ENCODE measurements at places on chromosomes 1 and 21.

- DNase-seq: no peak
These were observed 7.3 kb downstream of the SSU72 start for GRCh38 chr1:1567152-1567875.

DNA sequence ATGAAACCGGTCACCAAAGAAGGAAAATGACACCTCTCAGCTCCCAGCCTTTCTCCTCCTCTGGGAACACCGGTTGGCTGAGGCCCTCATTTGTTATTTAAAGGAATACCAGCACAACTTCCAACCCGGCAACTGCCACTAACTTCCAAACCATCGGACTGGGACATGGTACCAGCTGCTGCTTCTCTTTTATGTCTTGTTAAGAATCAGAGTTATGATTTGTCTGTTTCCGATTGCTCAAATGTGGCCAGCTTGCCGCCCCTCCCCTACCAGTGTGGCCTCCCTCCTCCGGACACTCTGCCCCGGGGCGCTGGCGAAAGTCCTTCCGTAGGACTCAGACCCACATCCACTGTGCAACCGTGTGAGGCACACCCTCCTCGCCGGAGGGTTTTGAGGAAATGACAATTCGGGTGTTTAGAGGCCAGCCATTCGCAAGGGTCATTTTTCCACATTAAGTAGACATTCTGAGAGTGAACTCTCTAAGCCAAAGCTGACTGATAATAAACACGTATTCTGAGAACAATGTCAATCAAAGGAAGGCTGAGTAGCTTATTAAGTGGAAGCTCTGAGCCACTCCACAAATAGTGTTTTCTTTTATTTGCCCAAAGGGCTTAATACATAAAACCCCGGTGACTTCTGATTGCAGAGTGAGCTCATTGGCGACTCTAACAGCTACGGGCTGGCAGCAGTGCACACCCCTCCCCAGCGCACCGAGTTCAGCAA lies 5.5 kb downstream of the RIPK4 start:
- no peak for DNase-seq

- DNase-seq: no peak
These were observed 55.0 kb upstream of the ZNF644 start for GRCh38 chr1:91076834-91077233.

DNA sequence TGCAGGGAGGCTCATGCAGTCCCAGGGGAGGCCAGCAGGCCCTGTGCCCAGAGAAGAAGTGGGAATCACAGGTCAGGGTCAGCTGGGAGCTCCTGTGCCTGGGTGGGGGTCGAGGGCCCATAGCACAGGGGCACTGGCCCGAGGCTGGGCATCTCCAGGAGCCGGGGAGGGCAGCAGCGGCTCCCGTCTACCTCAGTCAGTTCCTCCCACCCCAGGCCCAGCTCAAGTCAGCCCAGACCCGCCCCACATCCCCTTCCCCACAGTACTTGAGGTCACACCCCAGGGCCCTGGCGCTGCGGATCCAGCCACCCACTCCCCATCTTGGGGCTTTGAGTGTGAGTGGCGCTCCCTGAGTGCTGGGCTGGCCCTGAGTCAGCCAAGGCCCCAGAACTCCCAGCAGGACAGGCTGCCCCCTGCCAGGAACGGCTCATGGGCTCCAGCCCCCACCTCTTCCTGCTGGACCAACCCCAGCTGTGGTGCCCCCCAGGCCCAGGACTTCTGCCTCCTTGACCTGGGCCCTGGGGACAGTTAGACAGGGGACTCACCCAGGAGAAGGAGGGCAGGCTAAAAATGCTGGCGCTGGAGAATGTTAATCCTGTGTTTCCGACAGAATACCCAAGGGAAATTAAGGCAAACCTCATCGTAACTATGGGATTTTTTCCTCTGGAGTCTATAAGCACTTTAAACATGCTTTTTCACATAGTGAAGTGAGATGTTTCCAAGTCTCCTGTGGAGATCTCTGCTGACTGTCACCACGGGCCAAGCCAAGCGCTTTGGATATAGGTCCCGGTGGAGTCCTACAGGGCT lies 68.8 kb upstream of the COL6A1 start:
- DNase-seq: no peak

GRCh38 chr1:101728029-101728428 lies 268.7 kb downstream of the OLFM3 start:
- DNase-seq: no peak

GRCh38 chr1:178973652-178974101 lies 52.0 kb upstream of the FAM20B start:
- no peak for DNase-seq

DNA sequence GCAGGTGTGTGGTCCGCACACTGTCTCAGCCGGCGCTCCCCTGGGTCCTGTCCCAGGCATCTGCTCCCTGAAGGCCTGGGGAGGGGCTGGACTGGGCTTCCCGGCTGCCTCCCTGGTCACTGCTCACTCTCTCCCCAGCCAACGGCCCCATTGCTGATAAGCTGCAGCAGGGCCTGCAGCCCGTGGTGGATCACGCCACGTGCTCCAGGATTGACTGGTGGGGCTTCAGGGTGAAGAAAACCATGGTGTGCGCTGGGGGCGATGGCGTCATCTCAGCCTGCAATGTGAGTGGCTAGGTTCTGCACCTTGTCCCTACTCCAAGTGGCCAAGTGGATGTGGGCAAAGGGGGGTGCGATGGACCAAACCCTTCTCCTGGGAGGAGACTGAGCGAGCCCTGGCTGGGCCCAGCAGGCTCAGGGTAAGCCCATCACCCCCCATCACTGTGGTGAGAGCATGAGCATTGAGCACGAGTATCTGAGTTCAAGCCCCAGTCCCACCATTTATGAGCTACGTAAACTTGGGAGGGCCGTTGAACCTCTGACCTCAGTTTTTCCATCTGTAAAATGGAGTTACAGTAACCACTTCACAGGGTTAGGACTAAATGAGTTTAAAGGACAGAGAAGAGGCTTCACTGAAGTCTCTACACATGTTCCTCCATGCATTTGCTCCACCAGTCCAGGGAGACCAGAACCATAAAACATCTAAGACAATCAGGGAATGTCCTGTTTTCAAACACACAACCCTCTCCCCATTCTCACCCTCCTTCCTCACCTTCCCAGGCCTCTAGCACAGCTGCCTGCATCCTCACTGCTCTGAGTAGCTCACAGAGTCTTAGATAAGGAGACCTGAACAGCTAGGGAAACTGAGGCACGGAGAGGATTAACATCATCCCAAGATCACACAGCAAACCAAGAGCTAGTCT lies 6.5 kb downstream of the CTRC start:
- DNase-seq: no peak

GRCh38 chr1:91621907-91622306 lies 121.3 kb downstream of the CDC7 start:
- DNase-seq: no peak

DNA sequence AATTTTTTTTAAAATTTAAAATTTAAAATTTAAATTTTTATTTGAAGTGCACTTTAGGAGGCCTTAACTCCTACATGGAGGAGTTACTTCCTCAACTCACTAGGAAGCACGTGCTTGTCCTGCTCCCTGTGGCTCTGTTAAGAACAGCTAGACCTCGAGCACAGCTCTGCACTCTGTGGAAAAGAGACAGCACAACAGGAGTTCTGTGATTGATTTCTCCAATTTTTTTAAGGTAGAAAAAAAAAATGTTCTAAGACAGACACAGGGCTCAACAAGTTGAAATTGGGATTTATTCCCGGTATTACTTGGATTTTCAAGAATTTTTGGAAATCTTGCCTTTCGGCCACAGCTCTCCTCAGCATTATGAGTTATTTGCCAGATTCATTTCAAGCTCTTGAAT lies 356.6 kb upstream of the LYPLAL1 start:
- DNase-seq: no peak

DNA sequence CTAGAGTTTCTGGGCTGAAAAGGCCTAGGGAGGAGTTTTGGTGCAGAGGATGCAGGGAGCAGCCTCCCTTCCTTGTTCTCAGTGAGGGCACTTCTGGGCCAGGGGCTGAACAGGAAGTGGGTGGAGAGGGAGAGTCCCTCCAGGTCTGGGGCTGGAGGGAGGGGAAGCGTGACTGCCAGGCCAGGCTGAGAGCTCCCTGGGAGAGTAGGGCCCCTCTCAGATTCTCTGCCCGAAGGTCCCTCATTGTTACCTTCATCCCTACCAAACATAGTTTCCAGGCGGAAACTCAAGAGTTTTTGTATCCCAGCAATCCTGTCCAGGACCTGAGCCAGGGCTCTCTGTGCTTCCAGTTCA lies 36.8 kb downstream of the CITED4 start:
- peak; percentile 10 for DNase-seq

- DNase-seq: peak; percentile 23
These were observed 47.6 kb downstream of the ARHGEF16 start for GRCh38 chr1:3501856-3502640.

- no peak for DNase-seq
These were observed 4.6 kb downstream of the KLHDC8A start for GRCh38 chr1:205351984-205352713.
